Activated CD4-positive, CD25-positive, alpha-beta regulatory T cell (primary cell): ENCODE measurements at places on chromosomes 7 and 10.

- DNase-seq, result no peak
These were observed 75.5 kb downstream of the SIRT1 start for GRCh38 chr10:67959839-67960476.

DNA sequence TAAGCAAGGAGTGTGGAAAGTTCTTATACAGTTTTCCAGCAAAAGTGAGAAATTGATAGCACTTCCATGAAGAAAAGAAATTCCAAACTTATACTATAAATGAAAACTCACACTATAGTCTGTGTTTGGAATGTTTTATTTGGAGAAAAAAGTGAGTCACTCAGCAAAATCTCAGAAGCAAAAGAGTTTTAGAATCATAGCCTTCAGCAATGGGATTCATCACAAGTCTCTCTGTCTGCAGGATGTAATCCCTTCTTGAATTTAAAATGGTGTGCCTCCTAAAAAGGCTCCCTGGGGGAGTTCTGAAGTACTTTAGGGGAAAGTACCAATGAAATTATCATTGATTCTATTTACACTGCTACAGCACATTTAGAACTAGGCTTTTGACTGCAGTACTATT is 756.4 kb downstream of the XPNPEP1 start:
- DNase-seq, result no peak

GRCh38 chr10:650886-651615 is 38.4 kb downstream of the DIP2C start:
- no peak for DNase-seq

DNA sequence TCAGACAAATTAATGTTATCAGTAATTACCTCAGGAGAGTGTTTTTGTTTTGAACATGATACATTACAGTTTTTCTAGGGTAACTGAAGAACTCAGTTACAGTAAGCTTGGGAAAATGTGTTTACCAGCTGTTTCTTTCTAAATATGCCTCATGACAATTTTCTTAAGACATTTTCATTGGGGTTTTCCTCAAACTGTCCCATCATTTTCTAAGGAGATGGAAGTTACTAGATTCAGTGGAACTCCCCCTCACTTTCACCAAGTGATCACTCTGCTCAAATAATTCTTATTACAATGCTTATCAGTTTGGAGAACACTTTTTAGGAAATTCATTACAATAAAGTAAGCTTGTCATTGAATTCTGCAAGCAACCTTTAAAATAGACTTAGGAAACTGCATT is 6.4 kb upstream of the SPAG6 start:
- no peak for DNase-seq

GRCh38 chr10:130054021-130054420 is 56.6 kb downstream of the C10orf143 start:
- no peak for DNase-seq

GRCh38 chr7:52362521-52362920 is 672.9 kb upstream of the POM121L12 start:
- no peak for DNase-seq

- no peak for DNase-seq
These were observed 1039.6 kb upstream of the LRRN3 start for GRCh38 chr7:110051372-110051771.

DNA sequence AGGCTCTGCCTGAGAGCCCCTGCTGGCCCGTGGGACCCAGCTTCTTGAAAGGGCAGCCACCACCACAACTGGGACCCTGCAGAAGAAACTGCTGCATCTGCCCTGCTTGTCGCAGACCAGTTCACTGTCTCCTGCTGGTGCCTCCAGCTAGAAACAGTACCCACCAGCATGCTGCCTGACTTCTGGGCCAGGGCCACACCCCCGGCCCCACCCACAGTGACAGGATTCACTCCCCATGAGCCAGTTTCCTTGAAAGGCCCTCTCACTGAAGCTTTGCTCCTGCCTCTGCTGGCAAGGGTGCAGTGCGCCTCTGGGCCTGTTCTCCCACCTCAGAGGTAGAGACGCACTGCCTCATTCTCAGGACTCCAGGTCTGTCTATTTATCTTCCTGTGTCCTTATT is 32.4 kb downstream of the ANXA11 start:
- no peak for DNase-seq

GRCh38 chr7:84081973-84082522 is 112.5 kb downstream of the SEMA3A start:
- no peak for DNase-seq

DNA sequence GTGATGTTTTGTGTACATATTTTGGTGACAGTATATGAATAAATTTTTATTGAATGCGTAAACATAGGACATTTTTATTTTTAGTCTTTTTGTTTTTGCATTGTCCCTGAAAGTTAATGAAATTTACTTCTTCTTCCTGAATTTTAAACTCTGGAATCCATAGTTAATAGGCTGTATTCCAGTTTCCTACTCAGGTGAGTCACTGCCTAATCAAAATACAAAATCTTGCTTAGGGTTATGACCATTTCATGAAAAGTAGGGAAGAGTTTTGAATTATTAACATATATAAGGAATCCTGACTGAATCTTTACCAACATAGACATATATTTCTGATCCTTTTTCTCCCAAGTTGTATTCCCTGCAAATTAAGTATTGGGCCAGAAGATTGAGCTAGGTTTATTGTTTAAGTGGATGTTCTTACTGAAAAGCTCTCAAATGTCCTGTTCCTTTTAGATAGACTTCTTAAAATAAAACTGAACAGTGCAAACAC is 2.6 kb downstream of the CREM start:
- no peak for DNase-seq

DNA sequence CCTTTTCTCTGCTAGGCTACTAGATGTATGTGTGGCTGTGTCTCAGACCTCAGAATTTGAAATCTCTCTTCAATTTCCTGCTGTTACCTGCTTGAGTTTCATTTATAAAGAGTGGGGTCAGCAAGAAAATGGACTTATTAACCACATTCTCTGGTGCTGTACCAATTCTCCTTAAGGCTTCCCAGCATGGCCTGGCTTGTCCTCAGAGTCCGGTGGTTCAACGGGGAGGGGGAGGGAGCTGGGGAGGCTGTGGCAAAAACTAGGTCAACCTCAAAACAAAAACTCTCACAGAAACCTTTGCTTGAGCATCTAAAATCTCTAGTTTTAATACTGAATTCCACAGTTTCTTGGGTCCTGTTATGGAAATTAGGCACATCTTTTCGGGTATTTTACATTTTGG is 389.1 kb upstream of the COBL start:
- DNase-seq, result no peak

- no peak for DNase-seq
These were observed 740 bp downstream of the HTR7 start for GRCh38 chr10:90856964-90857634.

DNA sequence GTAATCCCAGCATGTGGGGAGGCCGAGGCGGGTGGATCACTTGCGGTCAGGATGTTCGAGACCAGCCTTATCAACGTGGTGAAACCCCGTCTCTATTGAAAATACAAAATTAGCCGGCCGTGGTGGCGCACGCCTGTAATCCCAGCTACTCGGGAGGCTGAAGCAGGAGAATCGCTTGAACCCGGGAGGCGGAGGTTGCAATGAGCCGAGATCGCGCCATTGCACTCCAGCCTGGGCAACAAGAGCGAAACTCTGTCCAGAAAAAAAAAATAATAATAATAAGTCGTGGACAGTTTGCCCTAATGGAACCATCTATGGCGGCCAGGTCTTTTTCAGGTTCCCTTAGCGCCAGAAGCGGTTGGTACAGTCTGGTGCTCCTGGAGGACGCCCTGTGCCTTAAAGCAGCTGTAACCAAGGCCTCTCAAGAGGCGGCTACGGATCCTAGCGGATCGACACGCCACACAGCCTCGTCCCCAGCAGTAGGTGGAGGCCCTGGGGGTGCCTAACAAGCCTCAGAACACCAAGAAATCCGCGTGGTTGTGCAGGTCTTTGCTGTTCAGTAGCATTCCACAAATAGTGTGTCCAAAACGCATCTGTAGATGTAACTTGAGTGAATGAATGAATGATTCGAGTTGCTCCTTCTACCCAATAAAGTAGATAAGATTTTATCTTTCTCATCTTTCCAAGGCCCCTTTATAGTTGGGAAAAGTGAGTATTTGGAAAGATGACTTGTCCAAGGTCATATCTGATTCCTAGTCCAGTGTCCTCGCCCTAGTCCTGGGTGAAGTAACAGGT is 982 bp downstream of the PGAM1 start:
- DNase-seq, result no peak

DNA sequence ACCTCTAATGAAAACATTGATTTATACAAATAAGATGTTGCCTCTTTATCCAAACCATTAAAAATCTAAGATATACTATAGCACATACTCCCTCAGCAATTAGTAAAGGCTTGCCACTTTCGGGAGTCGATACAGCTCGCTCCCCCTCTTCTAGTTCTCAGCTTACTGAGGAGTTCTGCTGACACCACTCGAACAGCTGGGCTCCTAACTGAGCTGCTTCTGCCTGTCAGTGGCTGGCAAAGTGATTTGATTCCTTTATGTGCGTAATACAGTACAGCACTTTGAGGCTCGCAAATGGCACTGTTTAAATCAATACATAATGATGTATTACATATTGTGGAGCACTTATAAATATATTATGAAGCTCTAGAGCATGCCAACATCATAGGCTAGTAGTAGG is 241.8 kb downstream of the CREB5 start:
- no peak for DNase-seq

DNA sequence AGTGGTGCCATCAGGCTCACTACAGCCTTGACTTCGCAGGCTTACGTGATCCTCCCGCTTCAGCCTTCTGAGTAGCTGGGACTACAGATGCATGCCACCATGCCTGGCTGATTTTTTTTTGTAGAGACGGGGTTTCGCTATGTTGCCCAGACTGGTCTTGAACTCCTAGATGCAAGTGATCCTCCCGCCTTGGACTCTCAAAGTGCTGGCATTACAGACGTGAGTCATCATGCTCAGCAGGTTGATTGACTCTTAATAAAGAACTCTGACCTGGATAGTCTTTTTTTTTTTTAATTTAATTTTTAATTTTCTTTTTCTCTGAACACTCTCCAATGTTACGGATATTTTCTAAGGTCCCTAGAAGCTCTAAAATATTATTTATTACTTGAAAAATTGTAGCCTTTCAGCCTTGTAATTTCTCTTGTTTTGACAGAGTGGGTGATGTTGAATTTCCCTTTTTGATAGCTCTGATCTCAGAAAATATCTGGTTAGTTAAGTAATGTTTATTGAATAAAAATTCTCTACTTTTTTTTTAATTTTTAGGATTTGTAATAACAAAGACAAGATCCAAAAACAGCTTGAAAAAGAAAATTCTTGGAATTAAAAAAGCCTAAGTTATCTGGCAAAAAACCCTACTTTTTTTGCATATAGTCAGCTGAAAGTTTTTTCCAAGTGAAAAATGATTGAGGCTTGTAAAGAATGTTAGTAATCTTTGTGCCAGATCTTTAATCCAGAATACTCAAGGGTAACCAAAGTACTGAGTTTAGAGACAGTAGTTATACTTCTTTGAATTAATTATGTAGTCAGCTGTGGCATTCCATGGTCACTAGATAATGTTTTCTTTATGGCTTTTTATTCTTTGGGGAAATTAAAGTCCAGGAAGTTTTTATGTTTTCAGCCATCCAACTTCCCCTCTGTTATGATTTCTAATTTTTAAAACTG is 26.7 kb downstream of the TBC1D12 start:
- no peak for DNase-seq

DNA sequence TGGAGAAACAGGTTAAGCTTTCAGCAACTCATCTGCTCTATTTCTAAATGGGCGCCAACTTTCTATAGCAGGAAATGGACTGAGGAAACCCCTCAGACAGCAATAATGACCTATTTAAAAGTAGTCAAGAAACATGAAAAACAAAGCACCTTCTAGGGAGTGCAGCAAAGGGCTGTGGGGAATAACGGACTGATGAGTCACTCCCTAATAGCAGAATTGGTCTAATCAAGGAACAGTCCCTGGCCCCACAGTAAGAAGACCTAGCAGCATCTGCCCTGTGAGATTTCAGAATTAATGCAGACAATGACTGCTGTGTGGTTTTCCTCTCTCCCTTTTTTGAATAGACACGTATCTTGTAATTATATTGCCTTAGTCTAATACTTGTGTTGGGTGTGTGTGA is 602.9 kb downstream of the IPMK start:
- no peak for DNase-seq

- no peak for DNase-seq
These were observed 204.3 kb downstream of the RAPGEF5 start for GRCh38 chr7:22152690-22153089.

GRCh38 chr10:77907900-77908717 is 18.4 kb downstream of the DLG5 start:
- no peak for DNase-seq

DNA sequence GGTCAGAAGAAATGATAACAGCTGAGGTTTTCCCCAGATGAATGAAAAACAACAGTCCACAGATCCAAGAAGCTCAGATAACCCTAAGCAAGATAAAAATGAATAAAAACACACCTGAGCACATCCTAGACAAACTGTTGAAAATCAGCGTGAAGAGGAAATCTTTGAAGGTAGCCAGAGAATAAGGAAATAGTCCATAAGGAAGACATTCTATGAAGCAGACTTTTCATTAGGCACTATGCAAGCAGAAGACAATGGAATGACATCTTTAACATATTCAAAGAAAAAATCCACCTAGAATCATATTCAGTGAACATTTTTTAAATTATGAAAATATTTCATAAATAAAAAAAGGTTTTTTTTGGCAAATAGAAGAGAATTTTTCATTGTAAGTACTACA is 15.1 kb upstream of the IL15RA start:
- DNase-seq, result no peak

DNA sequence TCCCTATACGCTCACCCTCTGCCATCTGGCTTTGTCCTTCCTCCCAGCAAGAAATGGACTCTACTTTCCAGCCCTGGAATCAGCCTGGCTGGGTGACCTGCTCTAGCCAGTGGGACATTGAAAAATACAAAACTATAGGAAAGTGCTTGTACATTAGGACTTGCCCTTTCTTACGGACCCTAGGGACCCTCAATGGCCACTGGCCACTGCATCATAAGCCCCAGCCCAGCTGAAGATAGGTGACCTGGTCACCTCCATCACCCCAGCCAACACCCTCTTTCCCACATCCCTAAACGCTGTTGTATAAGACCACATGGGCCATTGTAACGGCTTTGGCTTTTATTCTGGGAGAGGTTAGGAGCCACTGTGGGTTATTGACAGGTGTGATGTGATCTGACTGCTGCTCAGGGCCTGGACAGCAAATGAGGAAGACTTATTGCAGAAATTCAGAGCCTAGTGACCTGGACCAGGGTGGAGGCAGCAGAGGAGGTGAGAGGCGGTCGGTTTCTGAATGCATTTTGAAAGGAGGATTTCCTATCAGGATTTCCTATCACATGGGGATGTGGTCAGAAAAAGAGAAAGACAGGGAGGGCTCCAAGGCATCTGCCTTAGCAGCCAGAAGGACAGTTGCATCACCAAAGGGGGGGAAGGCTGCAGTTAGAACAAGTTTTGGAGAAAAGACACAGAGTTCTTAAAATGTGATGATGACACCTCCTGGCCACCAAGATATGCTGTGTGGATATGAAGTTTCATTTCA is 2.2 kb upstream of the LMBR1 start:
- DNase-seq, result no peak

DNA sequence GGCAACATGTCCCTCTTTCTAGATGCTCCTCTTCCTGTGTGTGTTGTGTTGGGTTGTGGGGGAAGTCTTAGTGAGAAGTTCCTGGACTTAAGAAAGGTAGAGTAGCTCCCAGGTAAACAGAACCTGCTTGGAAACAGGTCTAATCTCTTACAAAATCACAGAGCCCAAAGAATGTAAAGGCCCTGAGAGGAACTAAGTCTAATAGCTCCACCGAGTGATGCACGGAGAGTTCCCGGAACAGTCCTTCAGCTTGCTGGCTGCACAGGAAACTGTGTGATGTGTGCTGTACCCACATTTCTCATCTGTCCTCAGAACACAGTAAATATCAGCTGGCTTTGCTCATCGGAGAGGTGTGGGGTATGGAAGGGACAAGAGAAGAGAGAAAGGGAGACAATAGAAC is 182.6 kb upstream of the LYZL1 start:
- DNase-seq, result no peak
